ENCODE measurements at places on chromosomes 1 and 21.

DNA sequence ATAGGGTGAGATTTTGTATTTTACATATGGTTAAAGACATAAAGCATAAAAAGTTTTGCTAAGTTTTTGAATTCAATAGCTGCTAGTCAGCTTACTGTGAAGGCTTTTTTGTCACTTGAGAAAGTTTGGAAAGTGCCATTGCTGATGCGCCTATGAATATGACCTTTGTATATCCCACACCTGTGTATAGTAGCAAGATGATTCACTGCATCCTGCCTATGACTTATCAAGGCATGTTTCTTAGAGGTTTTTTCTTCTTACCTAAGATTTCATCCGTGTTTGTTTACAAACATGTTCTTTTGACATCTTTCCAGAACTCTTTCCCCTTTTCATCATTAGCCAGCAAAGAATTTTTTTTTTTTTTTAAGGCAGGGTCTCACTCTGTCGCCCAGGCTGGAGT lies 51.5 kb downstream of the PRKAA2 start:
- DNase-seq = no peak

GRCh38 chr1:3133686-3134085 lies 64.7 kb downstream of the PRDM16 start:
- no peak for DNase-seq

- DNase-seq = no peak
Measured at GRCh38 chr1:164163289-164163849, 395.6 kb upstream of the PBX1 start.

DNA sequence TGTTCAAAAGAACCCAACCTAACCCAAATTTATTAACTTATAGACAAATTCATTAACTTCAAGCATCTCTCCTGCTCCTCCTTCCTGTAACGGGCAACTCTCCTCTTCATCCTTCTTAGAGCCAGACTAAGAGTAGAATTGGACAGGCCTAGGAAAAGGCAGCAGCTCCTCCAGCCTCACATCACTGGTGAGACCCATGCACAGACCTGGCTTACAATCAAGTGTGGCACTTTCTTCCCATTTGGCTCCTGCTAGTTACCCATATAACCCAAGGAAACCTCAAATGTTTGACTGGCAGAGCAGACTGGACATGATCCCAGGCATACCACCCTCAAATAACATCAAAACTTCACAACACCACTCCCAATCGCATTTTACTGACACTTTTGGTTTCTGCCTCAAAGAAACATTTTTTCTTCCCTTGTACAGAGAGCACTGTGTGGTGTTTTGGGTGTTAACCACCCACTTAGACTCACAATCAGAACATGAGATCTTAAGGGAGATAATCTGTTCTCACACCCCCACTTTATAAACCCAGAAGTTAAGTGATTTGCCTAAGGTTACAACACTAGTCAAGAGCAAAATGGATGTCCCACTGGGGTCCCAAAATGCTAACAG lies 101.4 kb downstream of the SIPA1L2 start:
- DNase-seq = no peak

DNA sequence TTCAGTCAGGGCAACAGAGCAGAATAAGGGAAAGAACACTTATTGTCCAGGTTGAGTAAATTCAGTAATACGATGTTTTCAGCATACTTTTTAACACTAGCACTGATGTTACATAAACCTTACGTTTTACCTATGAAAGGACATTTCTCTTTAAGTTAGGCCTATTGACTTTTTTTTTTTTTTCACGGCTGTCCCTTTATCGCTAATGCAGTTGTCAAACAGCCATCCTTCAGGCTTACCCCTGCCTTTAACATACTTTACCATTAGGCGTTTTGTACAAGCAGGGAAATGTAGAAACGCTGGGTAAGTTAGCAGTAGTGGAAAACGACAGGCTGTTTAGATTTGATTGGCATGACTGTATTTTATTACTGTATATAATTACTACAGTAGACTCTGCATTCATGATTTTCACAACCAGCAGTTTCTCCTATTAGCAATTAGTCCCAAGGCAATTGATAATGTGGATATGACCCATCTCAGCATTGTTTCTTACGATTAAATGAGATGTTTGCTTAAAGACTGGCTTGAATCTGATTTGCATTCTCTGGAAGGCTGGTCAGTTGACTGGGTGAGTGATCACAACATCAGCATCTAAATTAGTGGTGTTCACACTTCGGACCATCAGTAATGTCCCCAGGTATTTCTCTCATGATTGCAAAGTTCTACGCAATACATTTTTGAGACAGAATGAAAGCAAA lies 109.9 kb upstream of the LBR start:
- DNase-seq = no peak

DNA sequence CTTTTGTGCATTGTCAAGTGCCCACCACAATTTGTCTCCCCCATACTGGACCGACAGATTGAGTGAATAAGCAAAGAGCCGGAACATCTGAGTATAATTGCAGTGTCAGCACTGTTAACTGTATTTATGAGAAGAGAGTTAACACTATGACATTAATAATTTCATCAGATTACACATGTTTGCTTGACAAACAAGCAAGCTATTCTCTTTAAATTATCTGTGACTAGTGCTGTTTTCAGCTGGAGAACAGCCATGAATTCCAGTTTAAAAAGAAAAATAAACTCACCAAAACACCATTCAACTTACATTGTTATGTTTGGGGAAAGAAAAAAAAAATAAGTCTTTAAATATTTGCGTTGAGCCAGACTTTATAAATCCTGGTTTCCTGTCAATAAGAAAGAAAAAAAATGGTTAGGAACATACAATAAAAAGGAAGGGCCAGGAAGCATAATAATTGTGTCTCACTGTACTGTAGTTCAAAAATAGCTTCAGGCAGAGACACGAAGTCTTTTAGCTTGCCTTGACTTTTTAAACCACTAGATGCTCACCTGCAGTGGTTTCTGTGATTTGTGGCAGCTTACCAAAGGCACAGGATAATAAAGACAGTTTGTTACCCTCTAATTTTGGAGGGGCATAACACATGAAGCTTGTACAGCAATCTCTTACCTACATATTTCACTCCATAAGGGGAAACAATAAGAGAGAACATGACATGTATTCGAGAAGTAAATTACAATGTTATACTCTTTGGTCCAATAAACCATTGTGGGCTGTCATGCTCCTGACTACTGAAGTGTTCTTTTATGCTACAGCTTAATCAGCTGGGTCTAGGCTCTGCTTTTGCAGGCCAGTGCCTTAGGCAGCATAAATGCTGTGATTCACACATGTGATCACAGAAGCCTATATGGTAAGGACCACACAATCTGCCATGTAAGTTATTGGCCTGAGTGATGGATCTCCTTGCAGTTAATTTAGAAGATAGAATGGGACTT lies 302.0 kb upstream of the ADGRL2 start:
- no peak for DNase-seq

- DNase-seq = peak; percentile 76
Measured at GRCh38 chr1:108692724-108693655, 880 bp downstream of the PRPF38B start.

Data from HS-27A (cell line).